ENCODE measurements at places on chromosomes 12 and 14.

DNA sequence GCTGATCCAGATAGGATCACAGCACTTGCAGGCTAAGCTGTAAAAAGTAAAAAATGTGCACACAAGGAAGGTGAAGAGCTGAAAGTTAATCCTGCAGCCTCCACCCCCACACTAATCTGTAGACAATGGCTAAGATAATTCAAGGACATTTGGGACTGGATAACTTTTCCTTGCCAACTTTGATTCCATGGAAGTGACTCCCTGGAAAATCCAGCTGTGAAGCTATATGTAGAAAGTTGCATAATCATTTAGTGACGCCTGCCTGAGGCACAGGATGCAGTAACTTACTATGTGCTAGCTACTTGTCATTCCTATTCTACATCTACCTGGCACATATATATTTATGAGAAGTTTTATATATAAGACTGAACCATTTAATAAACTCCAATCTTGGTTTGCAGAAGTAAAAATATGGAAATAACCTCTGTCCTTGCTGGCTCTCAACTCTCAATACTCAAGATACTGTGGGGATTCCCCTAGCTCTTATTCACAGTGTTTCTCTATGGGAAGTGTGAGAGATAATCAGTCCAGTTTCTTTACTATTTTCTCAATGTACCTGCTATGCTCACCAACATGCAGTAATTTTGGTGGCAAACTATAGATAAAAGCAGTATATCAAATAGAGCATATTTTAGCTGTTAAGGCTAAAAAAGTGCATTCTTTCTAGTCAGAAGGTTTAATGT is 14.8 kb downstream of the LDHB start:
- no peak for DNase-seq

- DNase-seq: no peak
These were observed 41.9 kb downstream of the SLC6A12 start for GRCh38 chr12:171743-172676.

DNA sequence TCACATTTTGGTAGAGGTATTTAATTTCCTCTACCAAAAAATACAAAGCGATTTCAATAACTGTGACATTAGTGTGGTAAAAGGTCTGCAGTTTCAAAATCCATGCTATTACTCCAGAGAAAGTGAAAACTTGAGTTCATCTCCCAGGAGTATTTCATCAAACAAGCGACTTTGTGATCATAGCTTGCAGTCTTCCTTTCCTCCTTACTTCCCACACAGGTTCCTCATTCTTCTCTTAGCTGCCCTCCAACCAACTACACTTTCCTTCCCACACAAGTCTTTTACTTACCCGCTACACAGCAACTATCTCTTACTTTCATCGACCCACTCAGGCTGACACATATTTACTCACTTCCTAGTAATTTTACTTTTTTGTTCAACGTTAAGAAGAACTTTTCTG is 413.4 kb upstream of the USP15 start:
- no peak for DNase-seq

- no peak for DNase-seq
These were observed 1089.1 kb downstream of the SLC6A15 start for GRCh38 chr12:83823386-83824045.

DNA sequence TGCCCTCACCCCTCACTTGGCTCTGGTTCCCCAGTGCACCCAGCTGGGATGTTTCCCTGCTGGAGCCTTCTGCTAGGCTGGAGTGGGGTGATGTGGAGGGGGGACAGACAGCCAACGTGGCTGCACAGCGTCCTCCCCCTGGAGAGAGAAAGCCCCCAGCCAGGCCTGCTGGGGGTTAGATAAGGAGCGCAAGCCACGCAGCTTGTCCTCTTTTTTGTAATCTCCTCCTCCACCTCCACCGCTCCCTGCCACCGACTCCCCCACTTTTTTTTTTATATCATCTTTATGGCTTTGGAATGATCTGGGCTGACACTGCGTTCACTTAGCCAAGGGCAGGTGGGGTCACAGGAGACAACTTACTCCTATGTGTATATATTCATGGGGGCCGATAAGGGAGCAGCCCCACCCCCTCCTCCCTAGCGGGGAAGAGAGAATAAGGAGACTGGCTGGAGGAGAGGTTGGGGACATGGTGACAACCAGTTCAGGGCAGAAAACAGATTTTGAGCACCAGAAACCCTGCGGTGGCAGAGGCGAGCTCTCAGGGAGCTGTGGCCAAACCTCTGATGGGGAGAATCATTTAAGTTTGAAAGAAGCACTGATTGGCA is 169.9 kb upstream of the LHX5 start:
- DNase-seq: no peak

GRCh38 chr12:40672741-40673271 is 19.4 kb upstream of the CNTN1 start:
- no peak for DNase-seq

- no peak for DNase-seq
These were observed 410 bp downstream of the MYF6 start for GRCh38 chr12:80707830-80708258.

- DNase-seq: peak; percentile 11
These were observed 905.4 kb downstream of the SLC16A7 start for GRCh38 chr12:60501124-60501729.

- DNase-seq: no peak
These were observed 145.8 kb downstream of the CPNE8 start for GRCh38 chr12:38759621-38760020.

DNA sequence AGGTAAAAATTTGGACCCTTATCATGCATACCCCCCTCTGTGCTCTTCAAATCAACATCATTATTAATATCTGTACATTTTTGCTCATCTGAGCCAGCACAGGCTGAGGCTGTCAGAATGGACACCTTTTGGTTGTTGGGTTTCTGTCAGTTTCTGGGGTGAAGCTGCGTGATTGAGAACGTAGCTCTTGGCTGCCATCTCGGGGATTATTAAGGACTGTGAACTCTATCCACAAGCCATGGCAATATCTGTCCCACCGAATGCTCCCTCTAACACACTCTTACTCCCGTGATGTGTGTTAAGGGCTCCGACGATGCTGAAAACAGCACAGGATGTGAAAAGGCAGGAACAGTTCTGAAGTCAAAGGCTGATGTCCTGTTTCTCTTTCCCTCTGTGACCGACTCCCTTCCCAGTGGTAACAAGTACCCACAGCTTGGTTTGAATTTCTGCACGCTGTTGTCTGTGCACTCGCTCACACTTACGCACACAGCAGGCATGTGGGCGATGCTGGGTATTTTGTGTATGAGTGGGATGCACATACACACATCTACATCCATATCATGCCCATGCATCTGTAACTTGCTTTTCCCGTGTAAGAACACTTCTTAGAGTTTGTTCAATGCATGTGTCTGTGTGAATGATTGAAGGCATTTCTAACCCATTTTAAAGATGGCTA is 405.6 kb downstream of the TMEM121 start:
- DNase-seq: no peak

- no peak for DNase-seq
These were observed 13.5 kb downstream of the SCNN1A start for GRCh38 chr12:6361834-6362233.

- no peak for DNase-seq
These were observed 133.1 kb upstream of the NUDT4 start for GRCh38 chr12:93244514-93245077.
